ENCODE measurements at places on chromosomes 11 and 22. TPM values are rescaled to one million over a fixed set of nuclear protein-coding genes. Genes with fewer than 3 reads are reported as not detected.

RIN1 gene
- polyA plus RNA-seq = 3.2 TPM

MRGPRE gene
- polyA plus RNA-seq = 6.6 TPM

DEPDC7 gene
- polyA plus RNA-seq = 3.6 TPM

MIOX gene
- 0.61 TPM for polyA plus RNA-seq

BSCL2 gene
- polyA plus RNA-seq = 645 TPM

SMIM38 gene
- polyA plus RNA-seq = not detected

SLC5A4 gene
- polyA plus RNA-seq = not detected

IGLL5 gene
- polyA plus RNA-seq = not detected

OR2D2 gene
- not detected for polyA plus RNA-seq

LYVE1 gene
- polyA plus RNA-seq = 4.1 TPM

BBOX1 gene
- polyA plus RNA-seq = 9.3 TPM

MUC15 gene
- not detected for polyA plus RNA-seq

DEFB108B gene
- not detected for polyA plus RNA-seq

FAM180B gene
- not detected for polyA plus RNA-seq

OR5P2 gene
- polyA plus RNA-seq = not detected

DKK3 gene
- polyA plus RNA-seq = 236 TPM

PLAAT5 gene
- polyA plus RNA-seq = 1.5 TPM

C11orf97 gene
- polyA plus RNA-seq = not detected
